ENCODE measurements at places on chromosomes 3 and 15. TPM values are rescaled to one million over a fixed set of nuclear protein-coding genes. Genes with fewer than 3 reads are reported as not detected.

The GOLGA8N gene
- total RNA-seq = 0.34 TPM

The HIGD2B gene
- total RNA-seq = not detected

The TICRR gene
- 6.0 TPM for total RNA-seq

The ZPLD1 gene
- not detected for total RNA-seq

The TUSC2 gene
- total RNA-seq = 46.2 TPM

The MDFIC2 gene
- not detected for total RNA-seq

The SCAANT1 gene
- not detected for total RNA-seq

All from mammary microvascular endothelial cell (primary cell).